ENCODE measurements at places on chromosomes 6 and 20.

GRCh38 chr6:47303861-47304260, 5.8 kb downstream of the TNFRSF21 start:
- peaks cover 47% of the 10 kb centered on the region for H3K27me3 ChIP-seq
- peaks cover 6% of the 10 kb centered on the region for H3K4me1 ChIP-seq
- H3K27ac ChIP-seq = no peak overlapping the region

DNA sequence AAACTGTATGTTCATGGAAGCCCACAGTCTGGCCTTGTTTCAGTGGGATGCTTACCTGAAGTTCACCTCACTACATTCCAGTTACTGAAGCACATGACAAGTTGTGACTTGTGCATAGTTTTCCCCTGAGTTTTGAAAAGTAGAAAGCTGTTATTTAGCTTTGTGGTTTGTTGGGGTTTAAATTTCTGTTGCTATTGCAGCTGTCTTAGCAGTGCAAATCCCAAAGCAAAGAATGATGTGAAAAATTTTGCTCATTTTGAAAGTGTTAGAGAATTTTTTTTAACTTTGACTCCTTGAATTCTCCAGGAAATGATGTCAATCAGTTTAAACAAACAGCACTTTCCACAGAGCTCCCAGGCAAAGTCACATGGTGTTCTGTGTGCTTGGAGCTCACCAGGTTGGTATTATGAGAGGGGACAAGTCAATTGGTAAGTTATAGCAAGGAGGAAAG, 268.4 kb downstream of the ADGRG6 start:
- no peak overlapping the region for H3K4me3 ChIP-seq
- DNase-seq = no peak
- H3K4me1 ChIP-seq = peaks cover 17% of the 10 kb centered on the region
- H3K36me3 ChIP-seq = peaks cover 3% of the 10 kb centered on the region

GRCh38 chr20:21548390-21549035, 34.6 kb upstream of the NKX2-2 start:
- H3K27ac ChIP-seq = peak overlapping the region; percentile 77
- H3K4me1 ChIP-seq = peaks cover 27% of the 10 kb centered on the region
- peak overlapping the region; percentile 5 for H3K4me3 ChIP-seq
- DNase-seq = peak; percentile 48
- H3K27me3 ChIP-seq = peaks cover 2% of the 10 kb centered on the region

DNA sequence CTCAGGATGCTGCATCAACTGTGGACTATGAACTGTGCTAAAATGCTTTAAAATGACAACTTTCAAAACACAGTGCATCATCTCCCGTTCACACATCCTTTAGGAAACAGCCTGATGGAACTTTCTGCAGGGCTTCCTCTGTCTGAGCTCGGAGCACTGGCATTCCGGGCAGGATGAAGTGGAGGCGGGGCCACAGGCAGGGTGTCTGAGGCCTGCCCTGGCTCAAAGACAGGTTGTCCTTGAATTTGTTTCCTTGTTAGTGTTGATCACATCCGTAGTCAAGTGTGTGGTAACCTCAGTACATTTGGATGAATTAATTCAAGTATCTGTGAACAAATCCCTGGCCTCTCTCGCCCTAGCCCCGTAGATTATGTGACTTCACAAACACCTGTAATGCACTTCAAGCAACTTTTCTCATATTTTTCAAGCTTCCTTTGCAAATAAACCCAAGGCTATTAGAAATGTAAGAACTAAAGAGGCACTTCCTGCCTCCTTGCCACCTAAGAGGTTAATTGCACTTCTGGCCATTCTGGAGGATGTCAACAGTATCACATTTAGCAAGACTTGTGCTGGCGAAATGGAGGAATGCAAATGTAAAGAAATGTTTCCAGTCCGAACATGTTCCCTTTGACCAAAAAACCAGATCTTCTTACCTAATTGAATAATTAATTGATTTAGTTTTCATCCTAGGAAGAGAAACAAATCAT, 3.1 kb downstream of the CD93 start:
- H3K36me3 ChIP-seq = no peaks in the 10 kb centered on the region
- H3K27me3 ChIP-seq = peaks cover 13% of the 10 kb centered on the region
- H3K27ac ChIP-seq = no peak overlapping the region
- no peak overlapping the region for H3K4me3 ChIP-seq
- DNase-seq = no peak

- H3K36me3 ChIP-seq = peaks cover 13% of the 10 kb centered on the region
- no peak overlapping the region for H3K27ac ChIP-seq
- no peak for DNase-seq
- H3K4me3 ChIP-seq = peak overlapping the region; percentile 81
Measured at GRCh38 chr6:5995949-5996713, 10.6 kb downstream of the NRN1 start.

GRCh38 chr20:11047559-11047958, 373.8 kb upstream of the JAG1 start:
- H3K4me1 ChIP-seq = no peaks in the 10 kb centered on the region
- no peaks in the 10 kb centered on the region for H3K27me3 ChIP-seq
- DNase-seq = no peak
- H3K36me3 ChIP-seq = no peaks in the 10 kb centered on the region
